ENCODE measurements at places on chromosomes 1 and 21.

- no peak for DNase-seq
These were observed 176.7 kb downstream of the CRB1 start for GRCh38 chr1:197444755-197445154.

- no peak for DNase-seq
These were observed 58.5 kb downstream of the SLC45A1 start for GRCh38 chr1:8376358-8376840.

- peak; percentile 35 for DNase-seq
These were observed 160.7 kb upstream of the LMO4 start for GRCh38 chr1:87167848-87168525.

DNA sequence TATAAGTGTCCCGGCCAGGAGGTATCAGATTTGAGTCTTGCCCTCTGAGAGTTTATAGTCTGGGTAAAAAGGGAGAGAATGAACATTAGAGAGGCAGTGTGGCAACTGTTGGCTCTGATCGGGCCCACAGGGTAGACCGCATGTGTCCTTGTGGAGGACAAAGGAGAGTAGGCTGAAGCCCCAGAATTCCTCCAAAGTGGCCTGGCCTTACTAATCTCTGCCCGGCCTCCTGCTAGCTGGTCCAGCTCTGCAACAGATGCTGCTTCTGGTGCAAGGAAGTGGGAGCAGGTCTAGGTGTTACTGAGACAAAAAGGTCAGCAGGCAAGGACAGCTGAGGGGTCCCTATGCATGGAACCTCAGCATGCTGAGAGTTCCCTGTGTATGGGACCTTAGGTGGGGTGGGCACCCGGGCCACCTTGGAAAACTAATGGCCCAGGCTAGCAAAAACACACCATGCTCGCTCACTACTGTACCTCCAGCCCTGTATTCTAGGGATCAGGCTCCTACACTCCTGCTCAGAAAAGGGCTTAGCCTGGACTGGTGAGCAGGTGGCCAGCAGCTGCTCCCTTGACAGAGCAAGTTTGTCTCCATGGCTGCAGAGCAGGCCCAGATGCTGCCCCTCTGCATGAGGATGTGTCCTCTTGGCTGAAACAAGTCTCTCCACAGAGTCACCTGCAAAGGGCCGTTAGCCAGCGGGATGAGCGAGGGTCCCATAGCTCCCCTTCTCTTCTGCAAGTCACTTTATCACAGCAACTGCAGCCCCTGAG is 30.3 kb upstream of the RGS16 start:
- DNase-seq = no peak

DNA sequence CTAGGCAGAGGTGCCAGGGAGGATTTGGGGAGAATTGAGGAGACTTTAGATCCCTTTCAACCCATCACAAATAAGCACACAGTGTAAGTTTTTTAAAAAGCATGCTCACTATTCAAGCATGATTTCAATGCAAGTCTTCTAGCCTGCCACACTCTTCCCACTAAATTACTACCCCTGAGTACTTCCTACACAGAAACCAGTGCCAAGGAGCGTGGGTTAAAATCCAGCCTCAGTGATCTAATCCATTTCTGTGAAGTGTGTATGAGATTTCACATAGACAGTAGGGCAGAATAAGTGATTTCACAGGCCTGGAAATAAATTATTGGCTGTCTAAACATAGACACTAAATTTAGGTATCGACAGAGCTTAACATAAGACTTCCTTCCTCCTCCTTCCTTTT is 142.9 kb upstream of the ATP1B1 start:
- no peak for DNase-seq

- DNase-seq = no peak
These were observed 67.5 kb upstream of the RGS7 start for GRCh38 chr1:241424480-241424971.

Measured in COLO829 (cell line).